ENCODE measurements at places on chromosomes 2 and 18. TPM values are rescaled to one million over a fixed set of nuclear protein-coding genes. Genes with fewer than 3 reads are reported as not detected.
A peak's percentile ranks its signal among the peaks of the same experiment; 100 is the strongest.

GRCh38 chr18:8571399-8571798 lies 37.8 kb upstream of the RAB12 start:
- no peak overlapping the region for H3K4me3 ChIP-seq
- no peaks in the 10 kb centered on the region for H3K27me3 ChIP-seq
- DNase-seq = no peak
- H3K27ac ChIP-seq = no peak overlapping the region

GRCh38 chr2:175805442-175806124 lies 196.5 kb downstream of the LNPK start:
- DNase-seq = no peak
- no peaks in the 10 kb centered on the region for H3K27me3 ChIP-seq
- H3K4me3 ChIP-seq = no peak overlapping the region
- H3K4me1 ChIP-seq = no peaks in the 10 kb centered on the region

DNA sequence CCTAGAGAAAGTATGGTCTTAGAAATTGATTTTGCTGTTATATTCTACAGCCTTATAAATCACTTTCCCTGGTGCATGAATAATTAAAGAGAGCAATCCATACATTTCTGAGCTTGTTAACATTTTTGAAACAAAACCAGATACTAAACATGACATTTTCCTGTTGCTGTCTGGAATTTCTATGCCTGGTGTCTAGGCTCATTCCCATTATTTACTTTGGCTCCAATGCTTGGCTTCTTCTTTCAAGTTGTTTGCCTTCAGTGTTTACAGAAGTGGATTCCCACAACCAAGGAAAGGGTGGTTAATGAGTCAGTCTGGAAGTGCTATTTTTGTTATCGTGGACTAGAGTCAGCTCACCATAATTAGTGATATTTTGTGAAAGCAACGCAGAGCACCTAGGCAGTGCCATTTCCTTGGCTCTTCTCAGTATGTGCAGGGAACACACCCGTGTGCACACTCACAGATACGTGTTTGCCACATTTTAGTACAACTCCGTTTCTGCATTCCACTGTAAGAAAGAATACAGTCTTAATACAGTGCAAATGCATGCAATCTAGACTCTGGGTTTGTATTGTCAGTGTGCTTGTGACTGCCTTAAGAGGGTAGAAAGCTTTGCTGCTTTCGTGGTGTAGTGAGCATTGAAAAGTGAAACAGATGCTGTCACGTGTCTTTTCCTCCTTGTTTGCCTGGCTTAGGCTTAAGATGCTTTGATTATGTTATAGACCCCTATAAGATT lies 185.0 kb upstream of the RASGRP3 start:
- H3K36me3 ChIP-seq = no peaks in the 10 kb centered on the region
- no peak for DNase-seq
- H3K27ac ChIP-seq = peak overlapping the region; percentile 43
- H3K4me1 ChIP-seq = peaks cover 19% of the 10 kb centered on the region
- H3K27me3 ChIP-seq = no peaks in the 10 kb centered on the region

DNA sequence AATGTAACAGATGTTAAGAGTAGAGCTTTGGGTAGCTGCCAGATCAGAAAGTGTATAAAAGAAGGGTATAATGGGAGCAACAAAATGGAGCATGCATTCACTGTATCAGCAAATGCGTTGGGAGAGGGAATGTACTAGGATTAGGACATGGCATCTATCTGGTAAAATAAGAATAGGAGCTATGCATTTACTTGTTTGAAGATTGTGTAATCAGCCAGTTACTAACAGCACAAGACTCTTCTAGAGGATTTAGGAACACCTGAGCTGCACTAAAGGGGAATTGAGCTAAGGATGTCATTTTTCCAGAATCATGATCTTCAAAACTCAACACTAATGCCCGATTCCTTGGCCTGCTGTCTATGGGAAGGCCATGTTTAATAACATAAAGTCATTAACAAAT lies 394.2 kb upstream of the TNP1 start:
- no peak overlapping the region for H3K27ac ChIP-seq
- H3K36me3 ChIP-seq = no peaks in the 10 kb centered on the region
- no peaks in the 10 kb centered on the region for H3K4me1 ChIP-seq
- H3K27me3 ChIP-seq = no peaks in the 10 kb centered on the region

GRCh38 chr2:12081481-12082210 lies 335.2 kb downstream of the LPIN1 start:
- no peaks in the 10 kb centered on the region for H3K36me3 ChIP-seq
- no peak overlapping the region for H3K27ac ChIP-seq
- H3K4me1 ChIP-seq = no peaks in the 10 kb centered on the region
- H3K27me3 ChIP-seq = no peaks in the 10 kb centered on the region
- no peak overlapping the region for H3K4me3 ChIP-seq
- DNase-seq = no peak

GRCh38 chr2:151043484-151043883 lies 218.2 kb downstream of the RBM43 start:
- H3K27ac ChIP-seq = no peak overlapping the region
- no peaks in the 10 kb centered on the region for H3K36me3 ChIP-seq
- H3K27me3 ChIP-seq = no peaks in the 10 kb centered on the region
- DNase-seq = no peak
- H3K4me3 ChIP-seq = no peak overlapping the region
- H3K4me1 ChIP-seq = no peaks in the 10 kb centered on the region

GRCh38 chr2:190635781-190636180 lies 13.1 kb upstream of the NAB1 start:
- H3K27ac ChIP-seq = no peak overlapping the region
- no peaks in the 10 kb centered on the region for H3K27me3 ChIP-seq
- no peak for DNase-seq
- H3K36me3 ChIP-seq = no peaks in the 10 kb centered on the region

DNA sequence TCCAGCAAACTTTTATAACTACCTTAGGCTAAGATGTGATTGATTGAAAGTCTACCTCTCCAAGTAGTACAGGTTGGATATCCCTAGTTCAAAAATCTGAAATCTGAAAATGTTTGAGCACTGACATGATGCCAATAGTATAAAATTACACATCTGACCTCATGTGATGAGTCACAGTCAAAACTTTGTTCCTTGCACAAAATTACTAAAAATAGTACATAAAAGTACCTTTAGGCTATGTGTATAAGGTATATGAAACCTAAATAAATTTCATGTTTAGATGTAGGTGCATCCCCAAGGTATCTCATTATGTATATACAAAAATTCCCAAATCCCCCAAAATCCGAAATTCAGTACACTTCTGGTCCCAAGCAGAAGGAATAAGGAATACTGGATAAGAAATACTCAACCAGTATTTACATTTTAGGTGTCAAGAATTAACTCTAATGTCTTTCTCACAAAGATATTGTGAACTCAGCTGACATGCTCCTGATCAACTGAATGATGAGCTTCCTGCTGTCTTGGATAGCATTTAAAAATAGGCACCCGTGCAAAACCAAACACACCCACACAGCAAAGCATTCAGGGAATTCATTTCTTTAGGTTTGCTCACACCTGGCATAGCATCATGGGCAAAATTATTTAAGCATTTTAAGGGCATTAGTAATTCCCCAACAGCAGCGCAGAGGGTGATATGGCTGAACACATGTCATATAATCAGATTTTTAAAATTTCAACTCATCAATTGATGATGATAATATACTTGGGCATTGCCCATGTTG lies 497.4 kb upstream of the MEIS1 start:
- H3K4me1 ChIP-seq = no peaks in the 10 kb centered on the region
- H3K36me3 ChIP-seq = no peaks in the 10 kb centered on the region
- H3K27ac ChIP-seq = no peak overlapping the region
- no peak overlapping the region for H3K4me3 ChIP-seq
- no peaks in the 10 kb centered on the region for H3K27me3 ChIP-seq

Gene TUBA3E
- total RNA-seq = not detected

DNA sequence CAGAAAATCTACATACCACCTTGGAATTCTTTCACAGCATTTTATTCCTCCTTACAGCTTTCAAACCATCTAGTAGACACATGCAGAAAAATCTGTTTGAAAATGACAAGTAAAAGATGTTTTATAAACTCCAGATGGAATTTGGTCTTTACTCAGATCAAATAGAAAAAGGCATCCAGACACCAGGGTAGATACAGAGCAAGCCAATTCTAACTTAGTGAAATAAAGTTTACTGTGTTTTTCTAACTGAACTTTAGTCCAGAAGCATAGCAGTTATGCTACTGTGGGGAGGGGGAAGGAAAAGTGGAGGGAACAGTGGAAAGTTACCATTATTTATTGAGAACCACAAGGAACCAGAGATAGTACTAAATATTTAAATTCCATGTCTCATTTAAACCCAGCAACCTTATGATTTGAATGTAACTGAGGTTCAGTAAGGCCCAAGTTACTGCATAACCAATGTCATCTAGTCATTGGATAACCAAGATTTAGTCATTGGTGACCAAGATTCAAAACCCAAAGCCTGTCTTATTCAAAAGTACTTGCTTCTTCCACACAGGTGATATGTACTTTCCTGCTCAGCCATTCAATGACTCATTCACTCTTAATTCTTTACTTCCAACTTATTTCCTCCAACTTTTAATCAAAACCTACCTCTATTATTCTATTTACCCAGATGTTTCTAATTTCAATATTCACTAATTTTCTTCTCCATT lies 57.7 kb downstream of the RAD51AP2 start:
- DNase-seq = no peak
- H3K4me3 ChIP-seq = no peak overlapping the region
- H3K27me3 ChIP-seq = no peaks in the 10 kb centered on the region
- H3K36me3 ChIP-seq = no peaks in the 10 kb centered on the region
- H3K27ac ChIP-seq = no peak overlapping the region

DNA sequence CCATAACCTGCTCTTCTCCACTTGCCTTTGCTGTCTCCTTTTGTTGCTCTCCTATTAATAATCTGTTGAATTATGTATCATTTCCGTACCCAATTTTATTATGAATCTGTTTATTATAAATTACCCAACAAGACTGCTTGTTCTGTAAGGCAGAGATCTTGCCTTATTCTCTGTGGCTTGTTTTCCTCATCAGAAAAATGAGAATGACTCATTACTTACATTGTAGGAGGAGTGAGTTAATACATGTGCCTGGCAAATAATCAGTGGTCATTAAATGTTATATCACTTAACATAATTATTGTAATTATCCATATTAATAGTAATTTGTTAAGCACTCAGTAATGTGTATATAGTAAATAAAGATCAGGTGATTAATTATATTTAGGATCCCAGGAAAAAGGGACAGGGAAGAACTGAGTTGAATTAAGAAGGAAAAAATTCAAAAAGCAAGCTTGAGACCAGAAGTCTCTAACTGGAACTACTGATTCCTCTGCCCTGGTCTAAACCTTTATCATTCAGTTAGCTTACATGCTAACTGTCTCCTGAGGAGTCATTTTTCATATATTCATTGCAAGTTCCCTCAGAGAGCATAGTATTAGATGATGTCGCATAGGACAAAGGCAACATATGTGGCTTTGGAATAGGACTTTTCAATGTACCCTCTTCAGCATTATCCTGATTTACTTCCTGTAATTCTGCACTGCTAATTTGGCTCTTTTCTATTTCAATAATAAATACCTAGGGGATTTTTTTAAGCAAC lies 335.7 kb downstream of the GALNT13 start:
- no peaks in the 10 kb centered on the region for H3K27me3 ChIP-seq
- no peaks in the 10 kb centered on the region for H3K4me1 ChIP-seq
- H3K36me3 ChIP-seq = no peaks in the 10 kb centered on the region
- no peak overlapping the region for H3K27ac ChIP-seq
- no peak overlapping the region for H3K4me3 ChIP-seq

DNA sequence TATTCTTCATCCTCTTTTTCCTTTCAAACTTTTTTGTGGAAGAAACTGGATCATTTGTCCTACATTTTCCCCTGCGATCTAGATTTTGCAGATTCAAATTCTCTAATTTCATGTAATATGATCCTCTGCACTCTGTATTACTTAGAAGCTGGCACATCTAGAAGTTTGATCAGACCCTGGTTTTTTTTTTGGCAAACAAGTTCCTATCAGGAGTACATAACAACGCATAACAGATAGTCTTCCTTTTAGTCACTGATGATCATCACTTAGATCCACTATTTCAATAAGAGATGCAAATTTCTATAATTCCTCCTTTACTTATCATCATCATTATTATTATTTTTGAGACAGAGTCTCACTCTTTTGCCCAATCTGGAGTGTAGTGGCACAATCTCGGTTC lies 117.1 kb downstream of the CDH2 start:
- no peak overlapping the region for H3K4me3 ChIP-seq
- H3K36me3 ChIP-seq = no peaks in the 10 kb centered on the region
- H3K27me3 ChIP-seq = no peaks in the 10 kb centered on the region
- H3K27ac ChIP-seq = no peak overlapping the region

DNA sequence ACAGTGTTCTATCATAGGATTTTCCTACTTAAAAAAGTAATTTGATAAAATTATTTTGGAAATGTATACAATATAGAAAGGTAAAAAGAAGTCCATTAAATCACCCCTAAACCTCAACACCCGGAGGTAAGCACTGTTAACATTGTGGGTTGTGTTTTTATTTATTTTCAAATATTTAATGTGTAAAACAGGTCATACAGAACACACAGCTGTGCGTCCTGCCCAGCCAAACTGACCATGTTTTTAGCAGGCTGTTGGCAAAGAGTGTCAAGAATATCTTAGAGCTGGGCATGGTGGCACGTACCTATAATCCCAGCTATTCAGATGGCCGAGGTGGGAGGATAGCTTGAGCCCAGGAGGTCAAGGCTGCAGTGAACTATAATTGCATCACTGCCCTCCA lies 78.8 kb upstream of the ZNF532 start:
- no peaks in the 10 kb centered on the region for H3K27me3 ChIP-seq
- peaks cover 13% of the 10 kb centered on the region for H3K4me1 ChIP-seq
- no peak overlapping the region for H3K4me3 ChIP-seq
- no peaks in the 10 kb centered on the region for H3K36me3 ChIP-seq
- H3K27ac ChIP-seq = no peak overlapping the region
- DNase-seq = no peak

DNA sequence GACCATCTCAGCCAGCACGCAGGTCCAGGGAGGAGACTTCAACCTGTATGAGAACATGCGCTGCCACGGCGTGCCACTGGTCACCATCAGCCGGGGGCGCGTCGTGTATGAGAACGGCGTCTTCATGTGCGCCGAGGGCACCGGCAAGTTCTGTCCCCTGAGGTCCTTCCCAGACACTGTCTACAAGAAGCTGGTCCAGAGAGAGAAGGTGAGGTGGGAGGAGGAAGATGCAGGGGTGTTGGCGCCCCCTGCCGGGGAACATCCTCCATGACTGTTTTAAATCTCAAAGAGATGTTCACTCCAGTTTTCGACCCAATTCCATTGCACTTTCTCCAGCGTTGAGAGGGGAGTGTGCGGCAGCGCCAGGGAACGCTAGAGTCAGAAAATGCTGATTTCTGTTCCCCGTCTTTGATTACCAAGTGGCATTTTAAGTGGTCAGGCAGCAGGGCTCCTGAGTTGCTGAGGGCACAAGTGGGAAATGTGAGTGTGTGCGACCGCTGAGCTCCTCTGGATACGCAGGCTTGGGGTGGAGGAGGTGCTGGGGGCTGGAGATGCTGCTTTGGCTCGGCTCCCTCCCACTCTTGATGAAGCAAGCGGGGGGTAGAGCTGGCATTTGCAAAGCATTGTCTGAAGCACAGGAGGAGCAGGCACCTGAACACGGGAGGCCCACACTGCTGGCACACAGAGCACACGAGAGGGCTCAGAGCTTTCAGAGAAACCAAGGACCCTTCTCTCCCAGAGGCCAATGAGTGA lies 27.7 kb upstream of the MAPRE3 start:
- peak; percentile 65 for DNase-seq
- no peak overlapping the region for H3K4me3 ChIP-seq
- H3K27ac ChIP-seq = no peak overlapping the region
- peaks cover 7% of the 10 kb centered on the region for H3K27me3 ChIP-seq
- H3K4me1 ChIP-seq = peaks cover 11% of the 10 kb centered on the region

- H3K27me3 ChIP-seq = no peaks in the 10 kb centered on the region
- DNase-seq = no peak
- no peak overlapping the region for H3K27ac ChIP-seq
These were observed 4.7 kb upstream of the PPP4R1 start for GRCh38 chr18:9619056-9619455.

Gene AGXT
- 1.6 TPM for total RNA-seq
